ENCODE measurements at places on chromosomes 2 and 18.

GRCh38 chr18:6056171-6056910 is 161.0 kb upstream of the TMEM200C start:
- no peak for DNase-seq

- no peak for DNase-seq
Observed at GRCh38 chr2:102187496-102188150, 800 bp downstream of the IL1RL2 start.

DNA sequence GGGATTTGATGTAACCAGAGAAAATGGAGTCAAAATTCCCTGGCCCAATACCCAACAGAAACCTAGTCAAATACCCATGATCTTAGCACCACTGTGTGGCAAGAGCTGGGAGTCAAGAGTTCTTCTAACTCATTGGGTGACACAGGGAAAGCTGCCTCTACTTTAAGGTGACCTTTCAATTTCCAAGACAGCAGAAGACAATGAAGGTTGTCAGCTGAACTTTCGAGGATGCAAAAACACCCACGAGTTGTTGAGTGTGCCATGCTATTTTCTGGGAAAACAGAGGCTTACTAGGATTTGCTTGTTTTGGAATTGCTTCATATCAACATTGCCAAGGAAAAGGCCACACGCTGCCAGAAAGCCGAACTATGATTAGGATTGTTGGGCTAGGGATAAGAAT is 61.6 kb upstream of the CYRIA start:
- DNase-seq: no peak

- DNase-seq: no peak
Observed at GRCh38 chr2:156784020-156784701, 348.0 kb downstream of the GPD2 start.

GRCh38 chr18:48802543-48803290 is 148.0 kb downstream of the SMAD7 start:
- DNase-seq: no peak

DNA sequence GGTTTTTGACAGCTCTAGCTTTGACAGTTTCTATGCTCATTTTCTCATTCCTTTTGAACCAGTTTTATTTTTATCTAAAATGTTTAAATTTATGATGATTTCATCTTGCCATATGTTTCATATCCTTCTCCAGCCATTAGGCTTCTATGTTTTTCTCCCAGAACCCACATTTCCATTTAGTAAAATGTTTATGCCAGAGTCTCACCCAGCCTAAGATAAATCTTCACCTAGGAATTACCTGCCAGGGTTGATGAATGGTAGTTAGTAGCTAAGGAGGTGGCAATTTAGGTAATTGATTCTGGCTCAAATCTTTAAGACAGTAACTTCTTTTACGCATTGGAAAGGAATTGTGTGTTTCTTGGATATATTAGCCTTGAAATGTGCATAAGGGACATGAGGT is 83.6 kb downstream of the PRKRA start:
- DNase-seq: no peak

- DNase-seq: no peak
Observed at GRCh38 chr2:101277111-101277510, 24.4 kb downstream of the CNOT11 start.

- no peak for DNase-seq
Observed at GRCh38 chr2:105936954-105937353, 192.2 kb downstream of the NCK2 start.

- no peak for DNase-seq
Observed at GRCh38 chr2:127044977-127045661, 61.8 kb downstream of the BIN1 start.

All from Jurkat, Clone E6-1 (cell line).